ENCODE measurements at places on chromosomes 3 and 15.

DNA sequence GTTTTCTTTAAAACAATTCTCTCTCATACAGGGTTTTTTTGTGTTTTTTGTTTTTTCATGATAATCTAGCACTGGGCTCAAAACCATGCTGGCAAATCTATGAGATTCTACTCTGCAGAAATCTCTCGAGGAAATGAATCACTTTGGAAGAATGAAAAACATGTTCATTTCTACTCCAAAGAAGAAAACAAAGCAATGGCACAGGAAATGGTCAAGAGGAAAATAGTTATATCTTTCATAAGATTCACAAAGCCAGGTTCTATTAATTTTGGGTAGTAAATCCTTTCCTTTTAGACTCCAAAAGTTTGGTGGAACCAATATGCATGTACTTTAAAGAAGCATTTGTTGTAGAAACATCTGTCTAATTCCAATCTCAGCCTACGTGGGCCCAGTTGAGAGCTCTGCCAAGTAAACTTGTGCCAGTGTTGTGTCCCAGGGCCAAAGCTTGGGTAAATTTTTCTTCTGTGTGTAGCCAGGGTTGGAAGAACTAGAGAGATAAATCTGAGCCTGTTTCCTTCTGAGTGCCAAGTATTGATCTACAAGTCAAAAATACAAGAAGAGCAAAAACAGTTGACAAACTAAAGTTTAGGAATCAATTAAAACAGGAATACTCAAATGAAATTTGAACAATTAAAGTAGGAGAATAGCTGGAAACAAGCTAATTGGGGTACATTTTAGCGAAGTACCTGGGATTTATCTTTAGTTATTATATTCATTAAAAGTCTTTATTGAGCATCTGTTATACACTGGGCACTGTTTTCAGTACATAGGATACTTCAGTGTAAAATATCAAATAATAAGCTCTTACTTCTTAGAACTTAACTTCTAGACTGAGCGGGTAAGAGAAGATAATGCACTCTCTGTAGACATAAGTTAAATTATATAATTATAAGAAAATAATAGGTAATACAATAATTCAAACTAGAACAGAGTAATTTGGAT lies 657.5 kb upstream of the NECTIN3 start:
- no peak for DNase-seq

GRCh38 chr15:74843891-74844299 lies 939 bp upstream of the ULK3 start:
- DNase-seq = no peak

DNA sequence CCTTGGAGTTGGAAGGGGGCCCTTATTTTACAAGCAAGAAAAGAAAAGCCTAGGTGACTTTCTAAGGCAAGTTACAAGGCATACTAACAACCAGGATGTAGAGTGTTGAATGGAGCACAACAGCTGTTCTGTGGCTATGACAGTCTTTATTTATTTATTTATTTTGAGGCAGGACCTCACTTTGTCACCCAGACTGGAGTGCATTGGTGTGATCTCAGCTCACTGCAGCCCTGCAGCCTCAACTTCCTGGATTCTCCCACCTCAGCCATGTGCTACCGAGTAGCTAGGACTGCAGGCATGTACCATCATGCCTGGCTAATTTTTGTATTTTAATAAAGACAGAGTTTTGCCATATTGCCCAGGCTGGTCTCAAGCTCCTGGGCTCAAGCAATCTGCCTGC lies 973.4 kb downstream of the ROBO1 start:
- no peak for DNase-seq

DNA sequence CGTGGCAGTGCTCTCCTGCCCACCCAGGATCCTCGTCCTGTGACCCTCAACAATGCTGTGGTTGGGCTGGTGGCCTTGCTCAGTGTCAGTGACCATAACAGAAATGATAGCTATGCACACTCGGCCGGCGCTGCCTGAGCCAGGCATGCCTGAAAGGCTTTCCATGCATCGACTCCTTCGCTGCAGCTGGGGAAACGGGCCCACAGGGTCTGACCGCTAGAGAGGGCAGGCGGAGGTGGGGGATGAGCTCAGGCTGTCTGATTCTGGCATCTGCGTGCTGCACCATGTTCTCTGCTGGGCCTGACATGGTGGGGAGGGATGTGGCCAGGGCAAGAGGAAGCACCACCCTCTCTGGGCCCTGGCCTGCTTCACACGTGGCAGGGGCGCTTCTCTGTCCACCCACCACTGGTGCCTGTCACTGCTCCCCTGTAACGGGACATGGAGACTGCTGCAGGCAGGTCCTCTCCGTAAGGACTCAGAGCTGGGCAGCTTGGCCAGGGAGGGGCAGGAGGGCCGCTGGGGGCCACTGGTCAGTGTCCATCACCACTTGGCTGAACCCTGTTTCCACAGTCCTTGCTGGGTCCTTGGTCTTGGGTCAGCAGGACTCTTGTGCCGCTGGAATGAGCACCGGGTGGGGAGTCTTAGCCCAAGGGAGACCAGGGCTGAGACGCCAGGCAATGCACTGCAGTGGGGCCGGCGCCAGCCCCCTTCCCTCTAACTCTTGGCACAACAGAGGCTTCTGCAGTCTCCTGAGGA lies 64.1 kb upstream of the RPL32 start:
- DNase-seq = no peak

DNA sequence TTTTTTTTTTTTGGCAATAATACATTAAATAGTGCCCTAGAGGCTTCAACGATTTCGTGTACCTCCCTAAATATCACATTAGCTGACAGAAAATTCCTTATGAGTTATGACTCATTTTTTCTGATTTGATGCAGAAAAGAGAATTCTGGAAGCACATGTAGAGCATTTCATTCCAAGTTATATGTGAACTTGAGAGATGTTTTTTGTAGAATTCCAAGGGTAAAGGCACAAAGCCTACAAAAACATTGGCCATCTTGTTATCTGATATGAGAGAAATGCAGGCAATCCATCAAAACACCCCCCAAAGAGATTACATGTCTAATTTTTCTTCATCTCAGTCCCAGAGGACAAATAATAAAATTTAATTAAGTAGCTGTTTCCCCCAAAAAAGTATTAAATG lies 6.7 kb upstream of the PFN2 start:
- DNase-seq = no peak

DNA sequence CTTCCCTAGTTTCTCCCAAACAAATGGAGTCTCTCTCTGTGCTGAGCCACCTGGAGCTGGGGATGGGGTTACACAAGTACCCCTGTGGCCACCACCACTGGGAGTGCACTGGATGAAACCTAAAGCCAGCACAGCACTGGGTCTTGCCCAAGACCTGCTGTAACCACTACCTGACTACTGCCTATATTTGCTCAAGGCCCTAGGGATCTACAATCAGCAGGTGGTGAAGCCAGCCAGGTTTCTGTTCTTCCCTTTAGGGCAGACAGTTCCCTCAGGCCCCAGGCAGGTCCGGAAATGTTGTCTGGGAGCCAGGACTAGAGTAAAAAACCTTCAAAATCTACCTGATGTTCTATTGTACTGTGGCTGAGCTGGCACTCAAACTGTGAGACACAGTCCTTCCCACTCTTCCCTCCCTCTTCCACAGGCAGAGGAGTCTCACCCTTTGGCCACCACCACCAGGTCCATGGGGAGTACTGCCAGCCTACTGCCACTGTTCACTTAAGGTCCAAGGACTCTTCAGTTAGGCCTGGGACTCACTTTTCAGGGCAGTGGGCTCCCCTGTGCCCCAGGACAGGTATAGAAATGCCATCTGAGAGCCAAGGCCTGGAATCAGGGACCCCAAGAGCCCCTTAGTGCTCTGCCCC lies 23.8 kb downstream of the C3orf20 start:
- DNase-seq = no peak

- DNase-seq = no peak
Observed at GRCh38 chr3:106913966-106914365, 463.3 kb upstream of the CCDC54 start.

- DNase-seq = peak; percentile 78
Observed at GRCh38 chr3:278300-279064, 81.9 kb downstream of the CHL1 start.

- no peak for DNase-seq
Observed at GRCh38 chr3:81199587-81199986, 561.9 kb downstream of the GBE1 start.

- no peak for DNase-seq
Observed at GRCh38 chr15:65981837-65982626, 112.7 kb downstream of the RAB11A start.

GRCh38 chr3:111283165-111283564 lies 211.5 kb downstream of the NECTIN3 start:
- DNase-seq = no peak

- peak; percentile 29 for DNase-seq
Observed at GRCh38 chr15:60255390-60255789, 142.4 kb downstream of the ANXA2 start.

- DNase-seq = no peak
Observed at GRCh38 chr3:193971261-193971751, 164.6 kb upstream of the HES1 start.

DNA sequence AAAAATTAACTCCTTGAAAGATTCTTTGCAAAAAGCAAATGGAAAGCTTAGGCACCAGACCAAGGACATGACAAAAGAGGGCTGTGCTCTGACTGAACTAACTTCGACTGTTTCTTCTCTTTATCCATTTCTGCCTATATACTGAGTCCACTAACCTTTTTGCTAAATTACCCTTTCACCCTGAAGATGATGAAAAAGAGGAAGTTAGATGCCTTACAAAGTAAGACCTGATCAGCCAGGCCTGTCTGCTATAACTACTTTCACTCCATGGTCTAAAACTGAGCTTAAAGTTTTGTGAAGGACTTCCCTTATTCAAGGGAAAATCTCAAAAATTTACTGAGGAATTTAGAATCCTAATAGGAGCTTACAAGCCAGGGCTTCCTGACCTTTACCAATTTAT lies 6.2 kb upstream of the IGSF10 start:
- no peak for DNase-seq

- DNase-seq = no peak
Observed at GRCh38 chr3:31568649-31569048, 35.9 kb downstream of the STT3B start.

DNA sequence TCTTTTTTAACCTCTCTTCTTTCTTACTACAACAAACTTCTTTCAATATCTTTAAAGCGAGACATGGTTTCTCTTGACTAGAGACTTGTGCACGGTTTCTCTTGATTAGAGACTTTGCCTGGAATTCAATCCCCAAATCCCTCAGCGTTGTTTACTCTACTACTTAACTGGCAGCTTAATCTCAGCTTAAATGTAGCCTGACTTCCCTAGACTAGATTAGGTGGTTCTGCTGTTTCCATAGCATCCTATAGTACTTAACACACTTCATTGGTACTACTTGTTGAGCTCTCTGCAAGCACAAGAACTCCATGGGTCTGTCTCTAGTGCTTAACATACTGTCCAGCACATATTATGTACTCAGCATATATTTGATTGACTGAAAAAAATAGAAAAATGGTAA lies 168.2 kb upstream of the GPR149 start:
- no peak for DNase-seq

DNA sequence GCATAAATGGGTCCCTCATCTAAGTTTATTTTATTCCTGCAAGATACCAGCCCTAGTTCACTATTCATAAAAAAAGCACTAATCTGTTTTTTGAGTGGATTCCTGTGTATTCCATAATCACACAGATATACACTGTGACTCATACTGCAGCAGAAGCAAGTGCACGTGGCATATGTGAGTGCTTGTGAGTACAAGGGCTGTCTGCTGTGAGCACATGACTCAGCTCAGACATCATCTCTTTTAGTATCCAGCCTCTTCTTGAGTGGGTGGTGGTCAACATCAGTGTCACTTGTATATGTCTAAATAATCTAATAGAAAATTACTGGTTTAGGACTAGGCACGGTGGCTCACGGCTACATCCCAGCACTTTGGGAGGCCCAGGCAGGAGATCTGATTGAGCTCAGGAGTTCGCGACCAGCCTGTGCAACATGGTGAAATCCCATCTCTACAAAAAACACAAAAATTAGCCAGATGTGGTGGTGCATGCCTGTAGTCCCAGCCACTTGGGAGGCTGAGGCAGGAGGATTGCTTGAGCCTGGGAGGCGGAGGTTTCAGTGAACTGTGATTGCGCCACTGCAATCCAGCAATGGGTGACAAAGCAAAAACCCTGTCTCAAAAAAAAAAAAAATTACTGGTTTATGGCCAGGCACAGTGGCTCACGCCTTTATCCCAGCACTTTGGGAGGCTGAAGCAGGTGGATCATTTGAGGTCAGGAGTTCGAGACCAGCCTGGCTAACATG lies 49.8 kb downstream of the NIPA2 start:
- no peak for DNase-seq

DNA sequence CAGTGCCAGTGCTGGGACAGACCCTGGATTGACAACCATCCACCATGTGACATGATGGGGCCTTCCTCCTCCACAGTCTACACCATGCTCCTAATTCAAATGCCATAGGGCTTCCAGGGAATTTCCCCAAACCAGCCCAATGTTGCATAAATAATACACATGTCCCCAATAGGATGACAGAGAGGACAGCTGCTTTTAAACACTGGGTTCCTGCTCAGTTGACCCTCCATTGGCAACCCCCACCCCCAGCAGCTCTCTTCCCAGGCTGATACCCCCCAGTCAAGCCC lies 28.3 kb upstream of the ATP2B2 start:
- no peak for DNase-seq

DNA sequence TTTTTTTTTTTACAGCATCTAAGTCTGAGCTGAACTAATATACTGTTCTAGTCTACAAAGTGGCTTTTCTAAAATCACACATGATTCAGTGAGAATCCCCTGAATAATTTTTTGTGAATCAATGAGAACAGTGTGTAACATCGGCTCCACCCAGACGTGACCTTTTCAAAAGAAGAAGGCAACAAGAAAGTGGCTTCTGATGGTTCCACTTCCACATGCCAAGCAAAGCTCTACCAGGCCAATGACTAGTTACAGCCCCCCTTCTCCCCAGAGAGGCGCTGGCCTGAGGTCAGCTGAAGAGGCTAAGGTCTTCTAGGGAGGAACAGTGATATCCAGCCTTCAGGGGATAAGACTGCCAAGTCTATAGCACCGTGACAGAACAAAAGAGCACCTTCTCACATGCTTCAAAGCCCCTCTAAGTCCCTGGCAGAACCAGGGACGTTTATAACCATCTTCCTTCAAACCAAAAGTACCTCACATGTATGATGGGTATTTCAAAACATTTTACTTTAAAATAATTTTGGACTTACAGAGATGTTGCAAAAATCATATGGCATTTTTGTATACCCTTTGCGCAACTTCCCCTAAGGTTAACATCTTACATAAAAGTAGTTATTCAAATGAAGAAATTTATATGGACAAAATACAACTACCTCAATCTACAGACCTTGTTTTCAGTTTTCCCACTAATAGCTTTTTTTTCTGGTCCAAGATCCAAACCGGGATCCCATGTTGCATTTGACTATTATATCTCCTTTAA lies 177.9 kb downstream of the OSBPL10 start:
- DNase-seq = no peak

- DNase-seq = no peak
Observed at GRCh38 chr15:34335176-34336032, 2.2 kb downstream of the SLC12A6 start.

GRCh38 chr3:38581774-38582173 lies 67.7 kb downstream of the SCN5A start:
- DNase-seq = no peak

GRCh38 chr3:109115451-109115850 lies 2.5 kb downstream of the MORC1 start:
- no peak for DNase-seq
